Gastroesophageal sphincter (tissue), 4 donors: ENCODE measurements at places on chromosomes 5 and 9. TPM values are rescaled to one million over a fixed set of nuclear protein-coding genes. Genes with fewer than 3 reads are reported as not detected.

- ATAC-seq, result no peak
Observed at GRCh38 chr5:36682499-36682898, 76.1 kb downstream of the SLC1A3 start.

DNA sequence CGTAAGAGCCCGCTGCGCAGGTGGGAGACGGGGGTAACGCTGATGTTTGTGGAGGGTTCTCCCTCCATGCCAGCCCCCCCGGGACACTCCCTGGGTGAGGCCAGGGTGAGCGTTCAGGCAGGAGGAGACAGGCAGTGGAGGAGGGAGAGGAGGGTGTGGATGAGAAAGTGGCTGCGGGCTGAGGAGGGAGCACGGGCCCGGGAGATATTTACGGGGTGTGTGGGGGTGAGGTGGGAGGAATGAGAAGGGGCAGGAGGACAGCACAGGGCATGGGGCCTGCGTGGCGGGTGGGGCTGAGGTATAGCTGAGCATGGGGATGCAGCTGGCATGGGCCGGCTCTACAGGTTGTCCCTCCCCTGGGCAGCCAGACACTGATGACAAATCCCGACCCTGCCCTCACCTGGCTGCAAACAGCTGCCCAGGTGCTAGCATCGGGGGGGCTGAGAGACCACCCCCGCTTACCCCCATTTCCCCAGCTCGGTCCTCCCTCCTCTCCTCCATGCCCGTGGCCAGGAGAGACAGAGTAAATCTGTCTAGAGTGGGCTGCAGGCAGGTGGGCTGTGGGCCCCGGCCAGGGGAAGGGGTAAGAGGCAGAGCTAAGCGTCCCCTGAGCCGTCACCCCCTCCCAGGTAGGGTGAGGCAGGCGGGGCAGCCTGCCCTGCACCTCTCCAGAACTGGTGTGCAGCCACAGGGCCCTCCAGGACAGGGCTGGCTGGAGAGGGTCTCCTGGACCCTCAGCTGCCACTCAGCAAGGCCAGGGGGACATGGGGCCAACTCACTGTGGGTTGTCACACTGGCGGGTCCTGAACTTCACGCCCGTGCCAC lies 79.2 kb downstream of the ZNF354C start:
- no peak for ATAC-seq

- no peak for ATAC-seq
Observed at GRCh38 chr5:111792471-111793058, 35.6 kb upstream of the NREP start.

Gene FBP2
- total RNA-seq, result not detected

Gene C9
- not detected for total RNA-seq

Gene FOXI1
- total RNA-seq, result not detected

- ATAC-seq, result peak; percentile 33
Observed at GRCh38 chr9:36158917-36159316, 10.3 kb upstream of the CCIN start.

DNA sequence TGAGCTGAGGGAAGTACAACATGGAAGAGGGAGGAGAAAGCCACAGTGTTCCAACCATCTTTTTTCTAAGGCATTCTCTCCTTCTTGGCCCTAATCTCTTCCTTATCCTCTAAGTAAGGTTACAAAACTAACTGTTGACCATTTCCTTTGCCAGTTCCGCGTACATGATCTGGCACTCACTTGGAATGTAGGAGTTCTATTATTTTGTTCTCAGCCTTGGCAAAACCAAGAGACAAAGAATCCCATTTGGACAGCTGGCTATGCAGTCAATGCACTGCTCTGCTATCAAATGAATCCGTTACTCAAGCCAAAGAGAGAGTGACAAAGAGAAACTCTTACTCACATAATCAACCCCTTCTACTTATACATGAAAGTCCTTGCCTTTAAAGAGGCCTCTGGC lies 410.3 kb downstream of the DTWD2 start:
- ATAC-seq, result no peak

Gene PGGT1B
- total RNA-seq, result 14.9 TPM

DNA sequence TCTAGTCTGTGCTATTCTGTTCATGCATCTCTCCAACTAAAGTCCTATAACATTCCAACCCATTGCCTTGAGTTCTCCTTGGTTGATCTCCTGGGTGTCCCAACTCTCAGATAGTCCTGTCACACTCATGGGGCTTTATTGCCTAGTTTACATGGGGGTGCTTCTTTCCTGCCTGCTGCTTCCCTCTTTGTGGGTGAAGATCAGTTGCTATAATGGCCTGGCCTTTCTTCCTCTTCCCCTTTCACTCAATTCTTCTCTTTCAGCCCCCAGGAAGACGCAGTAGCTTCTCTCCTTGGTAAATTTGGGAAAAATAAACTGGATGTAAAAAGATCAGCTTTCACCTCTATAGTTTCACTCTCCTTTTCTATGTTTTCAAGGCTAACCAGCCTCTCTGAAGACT lies 66.5 kb downstream of the PTCD2 start:
- no peak for ATAC-seq

GRCh38 chr5:103474677-103475076 lies 87.9 kb downstream of the NUDT12 start:
- ATAC-seq, result no peak

GRCh38 chr9:69578026-69578425 lies 94.1 kb downstream of the APBA1 start:
- no peak for ATAC-seq

Gene PCDHGB2
- 3.9 TPM for total RNA-seq

DNA sequence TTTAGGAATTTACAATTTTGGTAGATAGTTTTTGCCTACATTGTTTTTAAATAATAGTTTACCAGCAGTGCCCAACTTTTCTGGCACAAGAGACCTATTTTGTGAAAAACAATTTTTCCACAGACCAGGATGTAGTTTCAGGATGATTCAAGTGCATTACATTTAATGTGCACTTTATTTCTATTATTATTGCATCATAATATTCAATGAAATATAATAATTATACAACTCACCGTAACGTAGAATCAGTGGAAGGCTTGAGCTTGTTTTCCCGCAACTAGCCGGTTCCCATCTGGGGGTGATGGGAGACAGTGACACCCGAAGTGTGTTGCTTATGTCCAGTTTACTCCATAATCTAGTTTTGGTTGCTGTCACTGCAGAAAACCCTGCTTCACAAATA lies 3.5 kb upstream of the HNRNPA0 start:
- ATAC-seq, result no peak
